T-helper 2 cell (primary cell): ENCODE measurements at places on chromosomes 2 and 18.

DNA sequence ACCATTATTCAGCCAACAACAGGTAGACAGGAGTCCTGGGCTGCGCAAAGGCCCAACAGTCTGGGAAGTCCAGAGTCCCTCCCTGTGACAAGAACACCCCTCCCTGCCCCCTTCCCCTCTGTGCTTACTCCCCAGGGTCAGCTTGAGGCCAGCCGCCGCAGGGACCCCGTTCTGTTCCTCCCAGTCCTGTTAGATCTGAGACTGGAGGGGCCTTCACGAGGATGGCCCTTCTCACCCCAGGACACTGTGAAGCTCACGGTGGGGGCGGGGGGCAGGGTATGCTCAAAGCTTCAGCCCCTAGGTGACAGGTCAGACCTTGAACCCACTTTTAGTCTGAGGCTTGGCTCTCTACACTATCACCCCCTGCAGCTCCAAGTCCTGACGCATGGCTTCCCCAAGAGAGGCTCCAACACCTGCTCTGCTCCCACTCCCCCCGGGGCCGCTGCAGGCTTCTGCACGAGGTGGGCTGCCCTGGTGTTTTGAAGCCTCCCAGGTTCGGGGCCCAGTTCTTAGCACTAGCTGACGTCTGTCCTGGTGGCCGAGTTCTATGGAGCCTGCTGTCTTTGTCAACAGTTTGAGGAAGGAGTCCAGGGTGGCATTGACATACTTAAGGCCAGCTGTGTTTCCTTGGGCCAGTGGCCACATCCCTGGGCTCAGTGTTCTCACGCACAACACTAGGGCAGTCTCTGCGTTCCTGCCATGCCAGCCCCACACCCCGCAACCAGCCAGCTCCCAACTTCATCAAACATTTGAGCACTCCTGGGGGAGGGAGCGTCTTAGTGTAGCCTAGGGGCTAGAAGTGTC, 37.2 kb upstream of the HPCAL1 start:
- no peak for DNase-seq

GRCh38 chr2:126855606-126856005, 43.1 kb upstream of the TEX51 start:
- DNase-seq = no peak

DNA sequence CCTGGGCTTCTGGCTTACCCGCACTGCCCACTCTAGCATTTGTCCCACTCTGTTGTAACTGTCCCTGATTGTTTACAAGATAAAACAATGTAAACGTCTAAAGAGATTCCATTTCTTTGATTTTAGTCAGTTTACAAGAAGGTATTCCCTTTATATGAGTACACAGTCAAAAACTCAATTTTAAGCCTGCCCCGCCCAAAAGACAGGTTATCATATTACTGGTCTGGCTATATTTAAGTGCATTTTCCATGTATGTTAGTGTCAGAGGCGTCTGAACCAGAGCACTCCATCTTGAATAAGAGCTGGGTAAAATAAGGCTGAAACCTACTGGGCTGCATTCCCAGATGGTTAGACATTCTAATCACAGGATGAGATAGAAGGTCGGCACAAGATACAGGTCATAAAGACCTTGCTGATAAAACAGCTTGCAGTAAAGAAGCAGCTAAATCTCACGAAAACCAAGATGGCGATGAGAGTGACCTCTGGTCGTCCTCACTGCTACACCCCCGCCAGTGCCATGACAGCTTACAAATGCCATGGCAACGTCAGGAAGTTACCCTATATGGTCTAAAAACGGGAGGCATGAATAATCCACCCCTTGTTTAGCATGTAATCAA, 15.0 kb downstream of the GPR45 start:
- DNase-seq = no peak

DNA sequence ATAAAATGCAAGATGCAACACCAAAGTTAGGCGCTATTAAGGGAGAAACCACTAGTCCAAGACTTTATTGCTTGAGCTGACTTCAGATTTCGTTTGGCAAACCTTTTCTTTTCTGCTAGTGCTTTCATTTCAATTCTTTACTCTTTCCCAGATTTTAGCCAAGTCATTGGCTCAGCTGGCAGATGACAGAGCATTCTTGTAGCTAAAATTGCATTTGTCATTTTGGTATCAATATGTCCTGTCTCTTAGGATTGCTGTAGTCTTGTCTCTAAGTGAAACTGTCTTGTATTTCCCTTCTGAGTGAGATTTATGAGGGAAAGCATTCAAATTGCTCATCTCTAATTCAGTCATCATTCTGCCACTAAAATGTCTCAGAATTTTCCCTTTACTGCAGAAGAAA, 335.1 kb downstream of the METTL4 start:
- no peak for DNase-seq

- DNase-seq = no peak
Observed at GRCh38 chr18:73479477-73479876, 611.7 kb upstream of the NETO1 start.

DNA sequence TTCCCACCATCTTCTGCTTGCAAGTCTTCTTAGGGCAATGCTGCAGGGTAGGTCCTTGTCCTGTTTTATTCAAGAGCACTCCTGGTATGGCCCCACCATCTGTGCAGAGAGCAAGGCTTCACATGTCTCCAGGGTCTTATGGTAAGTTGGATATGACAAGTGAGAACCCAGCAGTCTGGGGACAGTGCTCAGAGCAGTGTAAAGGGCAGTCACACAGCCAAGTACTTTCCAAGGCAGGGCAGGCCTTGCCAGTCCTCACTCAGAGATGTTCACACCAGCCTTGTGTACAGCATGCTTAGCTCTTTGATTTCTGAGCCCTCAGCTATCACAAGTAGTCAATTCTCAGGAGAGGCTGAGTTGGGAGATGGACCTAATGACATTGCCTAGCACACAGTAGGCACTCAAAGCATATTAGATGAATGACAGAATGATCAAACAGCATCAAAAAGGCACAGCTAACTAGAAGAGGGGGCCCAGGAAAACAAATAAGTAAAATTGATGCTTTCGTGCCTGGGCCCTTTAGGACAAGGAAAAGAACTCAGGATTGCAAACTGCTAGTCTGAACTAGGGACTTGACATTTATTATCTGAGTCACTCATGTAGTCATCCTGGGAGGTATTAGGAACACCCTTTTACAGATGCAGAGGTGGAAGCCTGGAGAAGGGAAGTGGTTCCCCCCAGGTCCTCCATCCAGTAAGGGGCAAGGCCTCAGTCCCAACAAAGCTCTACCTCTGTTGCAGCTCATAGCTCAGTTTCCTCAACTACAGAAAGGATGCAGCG, 86.7 kb upstream of the CTAGE1 start:
- no peak for DNase-seq

GRCh38 chr18:79401494-79402208, 5.9 kb downstream of the NFATC1 start:
- peak; percentile 38 for DNase-seq

DNA sequence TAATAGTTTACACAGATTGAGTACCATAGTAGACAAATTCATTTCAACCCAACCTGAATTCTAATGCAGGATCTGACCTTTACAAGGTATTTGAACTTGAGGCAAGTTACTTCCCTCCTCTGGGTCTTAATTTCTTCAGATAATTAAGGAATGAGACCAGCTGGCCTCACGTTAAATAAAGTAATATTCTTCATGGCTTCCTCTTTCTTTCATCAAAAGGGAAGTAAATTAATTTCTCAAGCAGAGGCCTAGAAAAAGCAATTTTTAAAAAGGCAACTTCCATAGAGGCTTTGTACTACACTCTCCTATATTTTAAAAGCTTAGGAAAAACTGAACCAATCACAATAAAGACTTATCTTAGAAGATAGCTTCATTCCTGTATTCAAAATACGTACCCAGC, 109.2 kb downstream of the EXOC6B start:
- no peak for DNase-seq

DNA sequence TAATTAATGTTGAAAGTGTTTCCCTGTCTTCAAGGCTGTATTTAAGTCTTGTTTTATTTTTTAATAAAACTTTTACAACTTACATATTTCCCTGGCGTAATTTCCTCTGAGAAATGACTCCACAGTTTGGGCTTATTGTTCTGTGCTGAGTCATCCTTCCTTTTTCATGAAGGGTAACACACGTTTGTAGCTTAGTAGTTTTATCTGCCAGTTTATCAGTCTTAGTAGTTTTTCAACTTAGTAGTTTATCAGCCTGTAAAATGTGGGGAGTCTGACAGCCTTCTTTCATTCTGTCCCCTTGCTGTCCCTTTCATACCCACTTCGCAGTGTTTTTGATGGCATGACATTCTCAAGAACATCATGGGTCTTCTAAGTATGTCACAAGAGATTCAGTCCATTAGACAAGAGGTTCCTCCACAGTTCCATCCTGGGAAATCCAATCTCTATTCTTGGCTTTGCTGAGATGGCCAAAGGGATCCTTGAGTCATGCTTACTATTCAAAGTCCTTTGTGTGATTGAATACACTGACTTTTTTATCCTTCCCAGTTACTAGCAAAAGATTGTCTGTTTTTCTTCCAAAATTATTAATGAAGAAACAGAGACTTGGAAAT, 60.0 kb upstream of the SGPP2 start:
- no peak for DNase-seq

GRCh38 chr2:142997231-142997630, 119.8 kb downstream of the KYNU start:
- no peak for DNase-seq

- no peak for DNase-seq
Observed at GRCh38 chr2:56613920-56614319, 430.1 kb downstream of the CCDC85A start.

DNA sequence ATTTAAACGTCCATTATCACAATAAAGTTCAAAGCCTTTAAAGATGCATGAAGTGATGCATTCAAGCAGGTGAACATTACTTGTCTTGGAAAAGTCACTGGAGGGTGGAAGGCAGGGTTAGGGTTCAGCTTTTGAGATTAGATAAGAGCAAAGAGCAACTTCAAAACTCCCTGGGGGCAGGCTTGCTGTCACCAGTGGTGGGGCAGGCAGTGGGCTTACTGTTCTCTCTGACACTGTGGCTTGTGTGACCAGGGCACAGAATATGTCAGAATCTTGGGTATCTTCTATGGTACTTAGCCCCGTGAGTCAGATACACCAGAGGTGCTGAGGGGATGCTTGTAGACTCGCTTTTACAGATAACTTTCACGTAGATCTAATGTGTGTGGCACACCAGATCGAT, 52.8 kb downstream of the WIPF1 start:
- DNase-seq = no peak

GRCh38 chr2:198116756-198117155, 312.4 kb downstream of the PLCL1 start:
- no peak for DNase-seq

DNA sequence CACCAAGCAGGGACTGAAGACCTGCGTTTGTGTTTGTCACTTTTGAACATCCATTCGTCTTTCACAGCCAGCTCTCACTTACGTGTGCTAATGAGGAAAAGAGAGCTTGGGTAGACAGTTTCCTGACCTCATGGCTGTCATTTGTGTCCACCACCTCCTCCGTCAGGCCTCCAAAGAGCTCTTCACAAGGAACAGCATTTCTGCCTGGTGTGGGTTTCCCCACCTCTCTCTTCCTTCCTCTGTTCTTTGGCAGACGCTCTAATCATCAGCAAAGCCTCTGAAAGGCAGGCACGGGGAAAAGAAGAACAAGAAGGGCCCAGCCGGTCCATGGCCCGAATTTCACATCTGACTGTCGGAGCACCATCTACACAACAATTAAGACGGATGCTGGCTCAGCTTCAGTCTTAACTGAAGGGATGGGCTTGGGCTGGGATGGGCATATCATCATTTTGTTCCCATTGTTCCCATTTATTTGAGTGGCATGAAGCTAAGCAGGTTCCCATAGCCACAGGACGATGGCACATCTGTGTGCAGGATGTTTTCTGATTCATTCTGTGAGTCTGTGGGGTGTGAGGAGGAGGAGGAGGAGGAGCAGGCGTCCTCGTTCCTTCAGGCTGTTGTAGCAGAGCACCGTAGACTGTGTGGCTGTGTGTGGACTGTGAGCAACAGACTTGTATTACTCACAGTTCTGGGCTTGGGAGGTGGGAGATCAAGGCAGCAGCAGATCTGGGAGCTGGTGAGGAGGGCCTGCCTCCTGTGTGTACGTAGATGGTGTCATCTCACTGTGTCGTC, 66.4 kb downstream of the TSHZ1 start:
- DNase-seq = no peak

DNA sequence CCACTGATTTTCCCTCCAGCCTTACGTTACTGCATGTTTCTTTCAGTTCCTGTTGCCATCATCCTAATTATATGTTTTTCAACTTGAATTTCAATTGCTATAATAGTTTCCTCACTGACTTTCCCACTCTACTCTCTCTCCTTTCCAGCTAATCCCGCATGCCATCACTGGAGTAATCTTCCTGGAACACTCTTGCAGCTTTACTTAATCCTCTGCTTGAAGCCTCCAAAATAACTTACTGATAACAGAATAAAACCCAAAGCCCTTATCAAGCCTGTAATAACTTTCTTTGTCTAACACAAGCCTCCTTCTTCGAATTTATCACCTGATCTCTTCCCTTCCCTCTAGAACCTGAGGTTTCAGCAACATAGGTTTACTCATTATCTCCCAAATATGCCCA, 237.3 kb downstream of the LTBP1 start:
- DNase-seq = no peak

- DNase-seq = no peak
Observed at GRCh38 chr2:142983174-142983573, 105.7 kb downstream of the KYNU start.

- no peak for DNase-seq
Observed at GRCh38 chr2:88601286-88601685, 26.0 kb downstream of the EIF2AK3 start.

- peak; percentile 37 for DNase-seq
Observed at GRCh38 chr2:8761529-8762164, 75.8 kb downstream of the KIDINS220 start.

GRCh38 chr2:148013876-148014275, 6.7 kb downstream of the ORC4 start:
- no peak for DNase-seq

- no peak for DNase-seq
Observed at GRCh38 chr18:48407358-48407757, 1.8 kb downstream of the ZBTB7C start.

- no peak for DNase-seq
Observed at GRCh38 chr2:126802316-126802715, 96.4 kb upstream of the TEX51 start.

DNA sequence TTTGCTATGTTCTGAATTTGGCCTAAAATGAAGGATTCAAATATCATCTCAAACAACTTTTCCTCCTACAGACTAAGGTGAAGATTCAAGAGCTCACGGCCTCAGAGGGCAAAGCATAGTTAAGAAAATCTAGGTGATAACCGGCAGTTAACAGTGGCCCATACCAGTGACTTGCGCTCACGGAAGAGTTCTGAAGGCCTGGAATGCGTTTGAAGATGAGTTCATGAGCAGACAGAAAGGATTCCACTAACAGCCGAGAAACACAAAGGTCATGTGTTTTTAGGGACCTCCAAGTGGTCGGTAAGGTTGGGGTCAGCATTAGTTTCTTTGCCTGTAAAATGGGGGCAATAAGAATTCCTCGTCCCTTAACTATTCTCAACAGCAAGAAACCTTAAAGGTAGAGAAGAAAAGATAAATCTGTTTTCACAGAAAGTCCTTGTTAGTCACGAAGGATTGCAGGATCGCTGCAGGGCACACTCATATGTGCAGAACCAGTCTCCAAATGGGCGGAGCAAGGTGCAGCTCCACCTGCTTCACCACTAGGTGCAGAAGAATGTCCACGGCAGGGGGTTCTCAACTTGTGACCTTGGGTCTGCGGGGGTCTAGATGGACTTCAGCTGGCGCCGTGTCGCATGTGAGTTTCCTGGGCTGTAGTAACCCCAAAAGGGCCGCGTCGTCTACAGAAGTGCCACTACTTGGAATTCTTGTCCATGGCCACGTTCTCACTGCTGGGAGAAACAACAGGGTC, 708 bp upstream of the RPIA start:
- peak; percentile 65 for DNase-seq
